ENCODE measurements at places on chromosomes 5 and 9. TPM values are rescaled to one million over a fixed set of nuclear protein-coding genes. Genes with fewer than 3 reads are reported as not detected.

DNA sequence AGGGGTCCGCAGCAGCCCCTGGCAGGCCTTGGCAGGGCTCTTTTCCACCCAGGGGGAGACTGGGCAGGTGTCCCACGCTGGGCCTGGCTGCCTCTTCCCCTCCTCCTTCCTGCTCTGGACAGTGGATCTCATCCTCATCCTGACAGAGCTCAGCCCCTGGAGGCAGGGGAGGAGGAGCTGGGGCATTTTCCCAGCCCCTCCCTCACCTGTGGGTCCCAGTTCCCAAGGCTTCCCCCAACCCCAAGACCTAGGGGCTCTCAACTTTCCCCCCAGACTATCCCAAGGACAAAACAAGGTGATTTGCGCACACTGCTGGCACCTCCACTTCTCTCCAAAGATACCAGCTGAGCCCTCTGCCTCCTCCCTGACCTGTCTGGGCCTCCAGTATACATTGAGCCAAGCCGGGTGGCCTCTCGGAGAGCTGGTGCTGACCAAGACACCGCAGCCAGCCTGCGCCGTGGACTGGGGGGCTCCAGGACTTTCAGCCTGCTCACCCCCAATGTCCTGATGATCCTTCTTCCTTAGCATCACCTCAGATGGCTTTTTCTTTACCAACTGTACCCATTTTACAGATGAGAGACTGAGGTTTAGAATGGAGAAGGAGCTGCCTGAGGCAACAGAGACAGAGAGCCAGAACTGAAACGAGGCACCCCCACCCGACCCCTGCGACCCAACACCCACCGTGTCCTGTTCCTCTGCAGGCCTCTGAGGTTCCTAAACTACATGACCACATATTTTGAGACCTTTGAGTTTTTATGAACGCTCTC lies 126.6 kb downstream of the BARX1 start:
- DNase-seq: no peak

Gene GLDC
- 0.44 TPM for polyA plus RNA-seq

GRCh38 chr5:149002761-149003689 lies 59.8 kb downstream of the SH3TC2 start:
- no peak for DNase-seq

Gene CCL21
- polyA plus RNA-seq: not detected

DNA sequence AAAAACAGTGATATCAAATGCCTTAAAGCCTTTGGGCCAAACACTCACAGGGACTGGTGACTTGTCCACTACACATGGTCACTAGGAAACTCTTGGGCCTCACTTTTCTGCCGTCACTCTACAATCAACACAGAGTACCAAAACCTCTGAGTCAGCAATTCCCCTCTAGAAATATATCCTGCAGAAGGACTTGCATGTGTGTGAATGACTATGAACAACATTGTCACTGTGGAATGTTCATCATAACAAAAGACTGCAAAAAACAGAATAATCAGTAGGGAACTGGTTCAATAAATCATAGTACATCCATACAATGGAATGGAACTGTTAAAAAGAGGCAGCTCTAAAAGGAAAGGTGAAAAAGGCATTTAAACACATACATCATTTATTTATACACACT lies 44.1 kb upstream of the SMU1 start:
- DNase-seq: no peak

GRCh38 chr5:31361234-31361633 lies 167.7 kb downstream of the CDH6 start:
- no peak for DNase-seq

- no peak for DNase-seq
Measured at GRCh38 chr9:89991204-89991790, 386.5 kb downstream of the GADD45G start.

DNA sequence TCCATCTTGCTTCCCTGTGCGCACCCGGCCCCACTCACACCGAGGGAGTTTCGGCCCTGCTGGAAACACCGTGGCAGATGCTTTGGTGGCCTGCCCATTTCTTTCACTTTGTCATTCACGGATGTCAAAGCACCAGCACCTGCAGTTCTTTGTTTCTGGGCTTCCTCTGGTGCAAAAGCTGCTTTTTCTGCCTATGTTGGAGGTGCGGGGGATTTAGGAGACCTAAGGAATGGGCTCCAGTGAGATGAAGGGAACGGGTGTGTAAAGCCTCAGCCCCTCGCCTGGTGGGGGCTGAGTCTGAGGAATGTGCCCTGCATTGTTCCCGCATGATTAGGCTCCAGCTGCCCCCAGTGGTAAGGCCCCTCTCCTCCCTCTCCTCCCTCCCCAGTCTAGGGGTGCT lies 62.3 kb downstream of the THBS4 start:
- DNase-seq: no peak

GRCh38 chr5:56725711-56726411 lies 89.5 kb upstream of the MAP3K1 start:
- no peak for DNase-seq

Gene ADAMTS6
- 28.0 TPM for polyA plus RNA-seq

DNA sequence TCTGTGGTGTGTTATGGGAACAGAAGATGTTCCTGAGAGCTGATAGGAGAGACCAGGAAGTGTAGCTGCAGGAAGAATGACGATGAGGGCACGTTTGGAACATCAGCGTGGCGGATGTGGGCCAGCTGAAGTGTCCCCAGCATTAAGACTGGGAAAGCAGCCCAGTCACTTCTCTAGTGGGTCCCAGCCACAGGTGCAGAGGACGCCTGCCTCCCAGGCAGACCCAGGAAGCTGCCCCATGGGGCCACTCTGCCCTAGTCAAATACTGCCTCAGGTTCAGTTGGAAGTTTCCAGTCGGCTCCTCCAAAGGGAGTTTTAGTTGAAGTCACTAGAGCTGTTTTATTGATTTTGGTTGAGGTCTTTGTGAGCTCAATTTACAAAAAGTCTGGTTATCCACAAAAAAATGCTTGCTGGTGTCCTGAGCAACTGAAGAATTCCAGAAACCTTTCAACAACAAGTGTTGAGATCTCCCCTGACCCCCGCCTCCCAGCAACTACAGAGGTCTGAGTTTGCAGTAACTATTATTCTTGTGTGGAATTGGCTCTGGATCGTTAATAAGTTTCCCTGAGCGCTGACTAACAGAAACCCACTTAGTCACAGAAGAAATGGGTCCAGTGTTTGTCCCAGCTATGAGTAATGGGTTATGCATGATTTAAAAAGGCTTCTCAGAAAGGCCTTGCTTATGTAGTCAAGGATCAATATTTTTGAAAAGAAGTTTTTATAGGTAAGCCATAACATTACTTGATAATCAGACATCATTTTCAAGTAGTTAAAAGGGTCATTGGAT lies 294.1 kb downstream of the FANCC start:
- peak; percentile 87 for DNase-seq

DNA sequence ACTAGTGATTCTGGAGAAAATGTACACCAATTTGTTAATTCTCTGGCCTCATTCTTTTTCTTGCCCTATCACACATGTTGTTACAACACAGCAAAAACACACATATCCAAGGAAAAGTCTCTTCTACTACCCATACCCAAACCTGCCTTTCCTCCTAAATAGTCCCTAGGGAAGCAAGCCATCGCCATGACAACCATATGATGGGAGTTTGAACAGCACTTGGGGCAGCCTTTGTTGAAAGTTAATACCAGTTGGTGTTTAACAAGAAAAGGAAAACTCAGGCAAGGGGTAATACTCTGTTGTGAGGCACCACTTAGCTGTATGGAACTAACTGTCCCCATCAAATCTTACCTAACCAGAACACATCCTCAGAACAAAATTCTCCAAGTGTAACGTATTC lies 1.7 kb downstream of the TRPM3 start:
- DNase-seq: no peak

- DNase-seq: no peak
Measured at GRCh38 chr5:137375741-137376526, 123.2 kb downstream of the SPOCK1 start.

- no peak for DNase-seq
Measured at GRCh38 chr9:80649001-80649420, 1040.3 kb downstream of the TLE1 start.

DNA sequence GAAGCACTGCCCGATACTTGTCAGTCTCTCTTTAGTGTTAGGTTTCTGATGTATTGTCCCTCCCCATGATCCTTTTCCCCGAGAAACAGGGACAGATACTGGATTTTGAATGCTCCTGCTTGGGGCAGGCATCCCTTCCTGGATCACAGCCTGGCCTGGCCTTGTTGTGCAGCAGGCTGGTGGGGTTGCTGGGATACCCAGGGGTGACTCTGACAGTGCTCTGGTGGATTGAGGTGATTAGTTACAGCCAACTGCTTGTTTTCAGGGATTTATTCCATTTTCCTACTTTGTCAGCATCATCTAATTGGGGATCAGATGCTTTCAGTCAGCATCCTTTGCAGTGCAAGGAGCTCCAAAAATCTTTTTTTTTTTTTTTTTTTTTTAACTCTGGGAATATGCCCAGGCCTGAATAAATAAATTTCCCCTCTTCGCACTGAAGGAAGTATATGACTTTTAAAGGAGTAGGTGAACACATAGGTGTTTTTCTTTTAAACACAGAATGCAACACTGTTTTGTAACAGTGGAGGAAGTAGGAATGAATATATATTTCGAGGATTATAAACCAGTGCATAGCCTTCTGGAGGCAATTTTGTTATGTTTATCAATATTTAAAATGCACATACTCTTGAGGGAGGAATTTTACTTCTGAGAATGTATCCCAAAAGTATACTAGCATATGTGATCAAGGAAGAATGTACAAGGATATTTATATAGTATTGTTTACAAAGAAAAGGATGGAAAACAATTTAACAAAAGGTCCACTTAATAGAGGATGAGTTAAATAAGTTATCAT lies 127.3 kb upstream of the ELL2 start:
- DNase-seq: no peak

DNA sequence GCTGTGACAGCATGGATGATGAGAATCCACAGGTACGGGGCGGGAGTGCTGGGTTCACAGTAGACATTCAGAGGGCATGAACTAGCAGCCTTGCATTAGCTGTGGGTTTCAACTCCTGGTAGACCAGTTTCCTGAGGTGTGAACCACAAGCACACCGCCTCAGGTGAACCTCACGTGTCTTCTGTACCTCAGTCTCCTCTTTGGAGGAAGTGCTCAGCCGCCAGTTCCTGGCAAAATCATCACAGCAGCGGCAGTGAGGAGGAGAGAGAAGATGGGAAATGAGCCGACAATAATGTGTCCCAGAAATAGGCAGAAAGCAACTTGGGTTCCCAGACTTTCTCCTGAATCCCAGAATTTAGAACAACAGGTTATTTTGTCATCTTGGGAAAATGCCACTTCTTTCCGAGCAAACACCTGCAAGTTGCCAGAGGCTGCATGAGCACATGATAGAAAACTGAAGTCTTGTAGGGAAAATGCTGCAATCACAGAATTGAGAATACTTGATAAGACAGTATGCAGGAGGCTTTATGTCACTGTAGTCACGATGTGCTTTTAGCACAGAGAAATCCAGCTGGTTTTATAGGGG lies 258.5 kb downstream of the AOPEP start:
- DNase-seq: no peak

Gene SHC3
- 1.3 TPM for polyA plus RNA-seq

Gene PAEP
- not detected for polyA plus RNA-seq

GRCh38 chr5:83744821-83745220 lies 24.2 kb upstream of the HAPLN1 start:
- DNase-seq: no peak

DNA sequence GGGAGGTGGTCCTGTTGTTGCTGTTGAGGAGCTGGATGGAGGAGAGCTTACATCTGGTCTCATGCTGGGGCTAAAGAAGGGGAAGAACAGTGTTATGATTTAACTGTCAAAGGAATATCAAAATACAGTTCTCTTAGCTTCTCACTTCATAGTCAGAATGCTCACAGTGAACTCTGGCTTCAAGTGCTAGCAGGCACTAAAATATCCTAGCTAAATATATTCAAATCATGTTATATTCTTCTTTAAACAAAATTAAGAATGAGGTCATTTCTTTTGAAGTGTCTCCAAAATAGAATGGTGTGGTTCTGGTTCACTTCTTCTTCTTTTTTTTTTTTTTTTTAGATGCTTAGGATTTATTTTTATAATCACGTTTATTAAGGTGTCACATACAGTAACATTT lies 89.4 kb downstream of the NR3C1 start:
- no peak for DNase-seq

GRCh38 chr5:10424124-10424731 lies 17.5 kb upstream of the ROPN1L start:
- no peak for DNase-seq

Gene WNT8A
- polyA plus RNA-seq: not detected

DNA sequence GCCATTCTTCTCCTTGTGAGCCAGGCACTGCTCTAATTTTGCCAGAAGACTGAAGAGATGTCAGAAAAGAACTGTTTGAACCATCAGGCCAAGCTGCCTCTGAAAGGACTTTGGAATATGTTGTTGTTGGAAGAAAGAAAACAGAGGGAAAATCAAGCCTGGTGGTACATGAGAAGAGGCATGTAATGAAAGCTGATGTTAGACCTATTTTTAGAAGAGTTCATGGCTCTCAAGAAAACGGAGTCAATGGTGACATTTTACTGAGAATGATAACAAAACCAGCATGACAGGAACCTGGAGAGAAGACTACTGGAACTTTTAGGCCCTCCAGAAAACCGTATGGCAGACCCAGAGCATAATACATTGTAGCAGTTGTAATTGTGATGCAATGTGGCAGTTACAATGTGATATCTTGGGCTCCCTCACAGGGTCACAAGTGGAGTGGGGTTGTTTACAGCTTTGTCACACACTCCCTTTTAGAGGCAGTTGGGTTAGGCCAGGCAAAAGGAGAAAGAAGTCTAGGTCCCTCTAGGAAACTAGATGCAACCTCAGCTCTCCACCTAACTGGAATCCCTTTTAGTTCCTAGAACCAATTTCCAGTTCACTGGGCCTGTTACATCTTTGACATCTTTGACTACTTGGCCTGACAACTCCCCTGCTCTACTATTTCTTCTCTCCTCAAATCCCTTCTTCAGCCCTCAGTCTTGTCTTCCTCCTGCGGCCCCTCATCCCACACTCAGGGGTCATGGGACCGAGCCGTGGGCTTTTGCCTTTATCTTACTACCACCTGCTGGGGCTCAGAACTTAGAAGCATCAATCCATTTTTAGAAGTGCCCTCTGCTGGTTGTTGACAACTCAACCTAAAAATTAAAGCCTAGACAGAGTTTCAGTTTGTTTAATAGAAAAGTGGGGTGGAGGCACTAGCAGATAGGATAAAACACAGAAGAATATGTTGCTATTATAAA lies 61.2 kb upstream of the JAK2 start:
- DNase-seq: no peak

Gene TICAM2
- polyA plus RNA-seq: 1.2 TPM

Gene SPATA31C1
- not detected for polyA plus RNA-seq

DNA sequence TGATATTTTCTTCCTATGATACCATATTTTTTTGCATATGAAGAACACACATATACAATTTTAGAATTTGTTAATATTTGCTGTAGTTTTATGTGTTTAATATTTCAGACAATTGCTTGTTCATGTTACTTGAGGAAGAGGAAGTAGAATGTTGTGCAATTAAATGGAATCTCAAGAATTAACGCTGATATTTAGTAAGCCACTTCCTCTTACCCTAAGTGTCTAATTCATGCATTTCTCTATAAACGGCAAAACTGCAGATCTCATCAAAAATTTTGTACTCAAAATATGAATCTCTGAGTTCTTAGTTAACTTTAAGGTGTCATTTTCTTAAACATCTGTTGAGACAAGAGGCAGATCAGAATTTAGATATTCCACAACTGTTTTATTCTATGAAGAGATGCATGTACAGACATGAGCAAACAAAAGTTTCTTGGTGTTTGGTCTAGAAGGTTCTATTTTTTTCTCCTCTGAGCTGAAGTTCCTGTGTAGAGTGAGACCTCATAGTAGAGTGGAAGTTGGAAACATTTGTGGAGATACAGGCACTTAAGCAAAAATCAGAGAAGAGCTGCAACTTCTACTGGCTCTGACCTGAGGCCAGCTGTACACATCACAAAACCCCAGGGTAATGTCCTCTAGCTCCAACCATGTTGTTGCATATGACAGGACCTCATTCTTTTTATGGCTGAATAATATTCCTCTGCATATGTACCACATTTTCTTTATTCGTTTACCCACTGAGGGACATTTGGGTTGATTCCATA lies 16.6 kb upstream of the TGFBI start:
- no peak for DNase-seq
